ENCODE measurements at places on chromosomes 11 and 22.

- no peak for DNase-seq
These were observed 430.0 kb downstream of the NTM start for GRCh38 chr11:131800452-131800851.

- peak; percentile 49 for DNase-seq
These were observed 720 bp downstream of the FAM118A start for GRCh38 chr22:45310331-45310976.

DNA sequence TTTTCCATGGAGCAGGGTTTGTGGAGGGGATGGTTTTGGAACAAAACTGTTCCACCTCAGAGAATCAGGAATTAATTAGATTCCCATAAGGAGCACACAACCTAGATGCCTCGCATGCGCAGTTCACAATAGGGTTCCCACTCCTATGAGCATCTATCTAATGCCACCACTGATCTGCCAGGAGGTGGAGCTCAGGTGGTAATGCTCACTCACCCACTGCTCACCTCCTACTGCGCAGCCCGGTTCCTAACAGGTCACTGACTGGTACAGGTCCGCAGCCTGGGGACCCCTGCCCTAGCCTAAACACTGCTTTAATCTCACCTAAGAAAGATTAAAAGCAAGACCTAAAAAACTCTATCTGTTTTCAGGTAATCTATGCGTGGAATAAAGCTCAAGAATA is 553.0 kb downstream of the JRKL start:
- DNase-seq: no peak

- no peak for DNase-seq
These were observed 86.7 kb downstream of the RPS6KA4 start for GRCh38 chr11:64445651-64446050.

DNA sequence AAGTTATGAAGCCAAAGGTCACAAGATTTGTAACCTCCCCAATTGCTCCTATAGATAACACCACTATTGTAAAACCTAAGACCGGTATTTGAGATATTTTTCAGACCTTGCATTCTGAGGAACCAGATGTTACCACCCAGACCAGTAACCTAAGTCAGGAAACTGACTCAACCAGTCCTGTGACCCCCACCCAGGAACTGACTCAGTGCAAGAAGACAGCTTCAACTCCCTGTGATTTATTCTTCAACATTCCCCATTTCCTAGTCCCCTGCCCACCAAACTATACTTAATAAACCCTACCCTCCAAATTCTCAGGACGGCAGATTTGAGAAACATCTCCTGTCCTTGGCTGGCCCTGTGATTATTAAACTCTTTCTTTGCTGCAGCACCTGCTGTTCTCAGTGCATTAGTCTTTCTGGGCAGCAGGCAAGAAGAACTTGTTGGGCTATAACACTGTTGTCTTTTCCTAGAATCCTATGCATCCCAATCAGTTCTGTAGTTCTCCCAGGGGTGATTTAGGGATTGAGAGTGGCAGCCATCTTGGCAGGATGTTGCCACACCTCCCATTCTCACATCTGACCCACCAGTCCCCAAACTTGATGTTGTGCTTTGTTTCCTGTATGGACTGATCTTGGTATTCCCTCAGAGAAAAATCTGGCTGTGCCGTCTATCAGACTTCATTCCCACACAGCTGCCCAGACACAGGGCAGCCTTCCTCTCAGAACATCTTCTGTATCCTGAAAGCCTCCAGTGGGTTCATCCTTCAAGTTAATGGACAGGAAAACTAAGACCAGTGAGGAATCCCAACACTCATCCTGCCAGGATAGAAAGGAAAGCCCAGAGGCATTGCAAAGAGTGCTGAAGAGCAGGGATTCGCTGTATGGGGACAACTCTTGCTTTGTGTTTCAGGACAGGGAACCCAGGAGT is 104.0 kb downstream of the PDE2A start:
- no peak for DNase-seq

DNA sequence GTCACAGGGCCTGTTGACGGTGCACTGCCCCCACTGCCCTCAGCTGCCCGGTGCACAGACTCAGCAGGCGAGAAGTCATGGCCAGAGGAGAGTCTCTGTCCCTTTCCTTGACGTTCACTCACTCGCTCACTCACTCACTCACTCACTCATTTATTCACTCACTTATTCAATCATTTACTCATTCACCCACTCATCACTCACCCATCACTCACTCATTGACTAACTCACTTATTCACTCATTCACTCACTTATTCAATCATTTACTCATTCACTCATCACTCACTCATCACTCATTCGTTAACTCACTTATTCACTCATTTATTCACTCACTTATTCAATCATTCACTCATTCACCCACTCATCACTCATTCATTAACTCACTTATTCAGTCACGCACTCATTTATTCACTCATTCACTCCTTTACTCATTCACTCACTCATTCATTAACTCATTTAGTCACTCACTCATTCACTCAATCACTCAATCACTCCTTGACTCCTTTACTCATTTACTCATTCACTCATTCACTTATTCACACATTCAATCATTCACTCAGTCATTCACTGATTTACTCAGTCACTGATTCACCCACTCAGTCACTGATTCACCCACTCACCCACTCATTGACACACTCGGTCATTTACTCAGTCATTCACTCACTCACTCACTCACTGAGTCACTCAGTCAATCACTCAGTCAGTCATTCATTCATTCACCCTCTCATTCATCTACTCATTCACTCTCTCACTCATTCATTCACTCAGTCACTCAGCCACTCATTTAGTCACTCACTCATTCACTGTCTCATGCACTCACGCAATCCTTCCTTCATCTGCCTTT is 1193.5 kb downstream of the BRD1 start:
- DNase-seq: no peak

GRCh38 chr22:40520562-40520961 is 116.0 kb downstream of the MRTFA start:
- no peak for DNase-seq

DNA sequence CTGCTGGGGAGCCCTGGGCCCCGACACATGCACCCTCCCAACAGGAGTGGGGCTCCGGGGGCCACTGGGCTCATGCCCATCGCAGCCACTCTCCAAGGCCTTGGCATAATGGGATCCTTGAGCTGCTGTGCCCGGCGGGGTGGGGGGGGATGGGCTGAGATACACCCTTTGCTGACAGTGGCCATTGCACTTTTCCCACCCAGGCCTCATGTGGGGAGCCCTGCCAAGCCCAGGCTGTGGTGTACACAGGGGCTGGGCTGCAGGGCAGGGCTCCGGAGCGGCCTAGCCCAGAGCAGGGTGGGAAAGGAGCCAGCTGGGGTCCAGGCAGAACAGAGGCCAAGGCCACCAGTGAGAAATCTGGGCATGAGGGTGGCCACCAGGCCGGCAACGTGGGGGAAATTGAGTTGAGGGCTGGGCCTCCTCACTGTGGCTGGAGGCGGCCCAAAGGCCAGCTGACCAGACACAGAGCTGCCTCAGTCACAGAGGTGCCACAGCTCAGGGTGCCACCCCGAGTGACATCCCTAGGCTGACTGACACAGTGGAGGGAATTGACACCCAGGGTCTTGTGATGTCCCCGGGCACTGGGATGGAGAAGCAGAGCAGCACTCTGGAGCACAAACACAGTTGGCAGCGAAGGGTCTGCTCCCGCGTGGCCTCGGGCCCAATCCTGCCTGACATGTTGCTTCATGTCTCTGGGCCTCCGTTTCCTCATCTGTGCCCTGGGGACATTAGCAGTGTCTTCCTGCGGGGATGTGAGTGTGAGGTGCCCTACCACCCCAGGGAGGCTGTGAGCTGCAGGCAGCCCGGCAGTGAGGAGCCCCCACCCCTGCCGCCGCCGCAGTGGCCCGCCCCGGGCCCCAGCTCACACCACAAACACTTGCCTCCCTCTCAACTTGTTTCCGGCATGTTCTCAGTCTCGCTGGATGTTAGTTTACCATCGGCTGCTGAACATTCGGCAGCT is 30.4 kb downstream of the RTN4R start:
- DNase-seq: no peak

- DNase-seq: no peak
These were observed 26.0 kb downstream of the TSPAN18 start for GRCh38 chr11:44752713-44753112.

GRCh38 chr11:9703280-9703679 is 39.4 kb downstream of the SWAP70 start:
- DNase-seq: no peak

DNA sequence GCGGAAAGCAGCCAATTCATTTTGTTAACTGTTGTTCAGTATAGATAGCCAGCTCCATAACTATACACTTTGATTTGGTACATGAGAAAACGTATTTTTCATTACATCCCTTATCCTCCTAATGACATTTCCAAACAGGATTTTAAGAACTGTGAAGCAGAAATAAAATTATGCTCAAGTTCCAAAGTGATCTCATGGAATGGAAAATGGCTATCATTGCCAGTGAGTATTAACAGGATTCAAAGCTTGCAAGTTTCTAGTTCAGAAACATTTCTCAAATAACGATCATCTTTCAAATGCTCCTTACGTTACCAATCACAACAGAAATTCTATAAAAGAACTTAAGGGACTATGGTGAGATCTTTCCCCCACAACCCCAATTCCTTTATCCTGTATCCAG is 53.7 kb downstream of the CADM1 start:
- DNase-seq: no peak

DNA sequence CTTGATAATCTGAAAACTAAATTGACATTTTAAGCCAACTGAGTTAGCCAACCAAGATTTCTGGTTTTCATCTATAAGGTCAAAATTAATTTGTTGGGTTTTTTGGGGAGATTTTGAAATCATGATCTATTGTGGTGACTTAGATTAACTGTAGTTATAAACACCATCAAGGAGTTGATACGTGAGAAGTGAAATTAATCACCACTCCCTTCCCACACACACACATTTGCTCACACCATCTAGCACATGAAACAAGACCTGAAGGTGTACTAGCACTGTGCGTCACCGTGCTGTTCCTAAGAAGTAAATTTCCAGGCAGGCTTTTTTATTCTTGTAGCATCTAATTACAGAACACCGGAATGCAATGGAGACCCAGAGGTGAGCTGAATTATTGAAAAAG is 2.1 kb downstream of the OR5B21 start:
- DNase-seq: no peak

GRCh38 chr22:40436505-40437431 is 66.4 kb downstream of the SGSM3 start:
- peak; percentile 44 for DNase-seq

GRCh38 chr11:73645121-73645969 is 1.0 kb upstream of the PLEKHB1 start:
- no peak for DNase-seq

GRCh38 chr11:1087279-1087960 is 12.7 kb downstream of the MUC2 start:
- no peak for DNase-seq

DNA sequence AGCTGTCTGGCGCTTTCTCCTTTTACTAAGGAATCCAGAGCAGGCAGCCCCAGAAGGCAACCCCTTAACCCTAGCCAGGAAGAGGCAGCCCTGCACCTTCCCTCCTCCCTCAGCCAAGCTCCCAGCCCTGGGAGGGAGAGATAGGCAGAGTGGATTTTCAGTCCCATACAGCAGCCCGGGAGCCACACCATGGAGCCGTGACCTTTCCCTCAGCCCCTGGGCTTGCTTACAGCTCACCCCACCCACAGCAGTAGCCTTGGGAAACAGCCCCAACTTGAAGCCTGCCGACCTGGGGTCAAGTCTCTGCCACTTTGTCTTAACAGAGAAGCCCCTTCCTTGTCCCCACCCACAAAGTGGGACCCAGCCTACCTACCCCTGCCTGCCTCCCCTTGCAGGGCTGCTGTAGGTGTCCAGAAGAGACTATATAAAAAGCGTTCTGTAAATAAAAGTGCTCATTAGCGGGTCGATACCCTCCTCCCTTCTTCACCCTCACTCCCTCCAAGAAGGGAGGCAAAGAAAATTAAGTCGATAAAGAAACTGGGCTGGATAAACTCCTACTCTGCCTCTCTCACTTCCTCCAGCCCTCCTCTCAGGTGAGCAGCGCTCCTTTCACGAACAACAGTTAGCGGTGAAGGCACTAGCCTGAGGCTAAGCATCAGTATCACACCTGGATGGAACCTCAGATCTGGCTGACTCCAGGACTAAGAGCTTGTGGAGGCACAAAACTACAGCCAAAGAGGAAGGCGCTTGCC is 4.2 kb downstream of the TST start:
- no peak for DNase-seq

DNA sequence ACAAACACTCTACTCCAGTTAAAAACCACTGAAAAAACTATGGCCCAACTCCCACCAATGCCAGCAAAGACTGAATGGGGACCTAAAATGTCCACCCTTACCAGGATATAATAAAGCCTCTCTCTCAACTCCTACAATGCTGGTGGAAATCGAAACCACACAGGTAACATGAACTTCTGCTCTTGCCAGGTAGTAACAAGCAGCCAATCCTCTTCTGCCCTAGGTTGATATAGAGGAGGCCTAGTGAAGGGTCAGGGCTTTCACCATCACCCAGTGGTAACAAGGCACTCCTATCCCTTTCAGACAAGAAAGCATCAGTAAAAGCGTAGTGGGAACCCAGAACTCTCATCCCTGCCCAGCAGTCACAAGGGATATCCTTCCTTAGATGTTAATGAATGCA is 22.6 kb downstream of the DCUN1D5 start:
- DNase-seq: no peak

GRCh38 chr11:82639251-82639650 is 94.4 kb downstream of the FAM181B start:
- no peak for DNase-seq

- no peak for DNase-seq
These were observed 22.4 kb downstream of the EHF start for GRCh38 chr11:34643311-34643710.

GRCh38 chr22:46058091-46058420 is 81.1 kb upstream of the WNT7B start:
- no peak for DNase-seq

GRCh38 chr22:46027211-46028105 is 50.5 kb upstream of the WNT7B start:
- DNase-seq: no peak
